ENCODE measurements at places on chromosomes 12 and 14. TPM values are rescaled to one million over a fixed set of nuclear protein-coding genes. Genes with fewer than 3 reads are reported as not detected.

DNA sequence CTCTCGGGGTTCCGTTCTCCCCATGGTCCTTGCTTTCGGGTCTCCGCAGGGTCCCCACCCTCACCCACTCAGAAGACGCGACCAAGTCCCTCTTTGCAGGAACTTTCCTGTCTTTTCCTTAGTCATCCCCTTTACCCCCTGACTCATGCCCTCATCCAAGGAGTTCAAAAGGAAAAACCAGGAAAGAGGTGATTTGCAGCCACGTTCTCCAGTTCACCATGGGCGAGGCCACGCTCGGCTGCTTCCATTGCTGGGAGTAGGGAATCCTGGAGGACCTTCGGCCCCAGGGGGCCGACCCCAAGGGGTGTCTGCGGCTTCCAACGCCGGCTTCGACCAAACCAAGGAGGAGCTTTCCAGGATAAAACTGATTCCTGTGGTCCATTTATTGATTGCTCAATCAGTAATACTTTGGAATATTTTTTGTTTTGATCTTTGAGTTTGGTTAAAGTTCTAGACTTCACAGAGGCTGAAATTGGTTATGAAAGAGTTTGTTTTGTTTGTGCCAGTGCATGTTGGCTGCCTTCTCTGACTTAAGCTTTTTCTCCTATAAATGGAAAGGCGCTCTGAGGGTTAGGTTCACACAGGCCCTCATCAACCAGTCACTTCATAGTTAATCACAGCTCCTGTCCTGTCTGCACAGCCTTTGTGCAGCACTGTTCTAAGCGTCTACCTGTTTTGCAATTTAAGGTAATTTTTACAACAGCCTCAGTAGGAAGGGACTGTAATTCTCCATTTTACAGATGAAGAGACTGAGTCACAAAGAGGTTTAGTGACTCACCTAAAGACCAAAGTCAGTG lies 827 bp downstream of the ALDH2 start:
- DNase-seq: no peak

GRCh38 chr12:46103559-46104383 lies 113.4 kb upstream of the SCAF11 start:
- no peak for DNase-seq

DNA sequence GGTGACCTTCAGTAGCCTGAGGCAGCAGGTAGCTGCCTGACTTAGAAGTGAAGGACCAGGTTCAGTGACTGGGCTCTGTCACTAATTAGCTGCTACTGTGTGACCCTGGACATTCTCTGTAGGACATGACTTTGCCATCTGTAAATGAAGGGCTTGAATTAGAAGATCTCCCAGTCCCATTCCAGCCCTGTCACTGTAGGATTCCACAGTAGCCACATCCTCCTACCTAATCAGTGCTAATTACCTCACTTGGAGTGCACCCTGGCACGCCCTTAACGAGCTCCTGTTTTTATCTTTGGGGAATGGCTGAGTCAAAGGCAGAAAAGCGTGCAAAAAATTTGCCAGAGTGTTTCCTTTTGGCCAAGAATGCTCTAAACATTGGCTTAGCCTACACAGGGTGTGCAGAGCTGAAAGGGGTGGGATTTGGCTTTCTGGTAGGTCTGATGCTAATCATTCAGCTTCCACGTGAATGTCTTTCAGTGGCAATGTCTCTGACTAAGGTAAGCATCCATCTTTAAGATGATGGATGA lies 6.8 kb downstream of the NTF3 start:
- DNase-seq: no peak

DNA sequence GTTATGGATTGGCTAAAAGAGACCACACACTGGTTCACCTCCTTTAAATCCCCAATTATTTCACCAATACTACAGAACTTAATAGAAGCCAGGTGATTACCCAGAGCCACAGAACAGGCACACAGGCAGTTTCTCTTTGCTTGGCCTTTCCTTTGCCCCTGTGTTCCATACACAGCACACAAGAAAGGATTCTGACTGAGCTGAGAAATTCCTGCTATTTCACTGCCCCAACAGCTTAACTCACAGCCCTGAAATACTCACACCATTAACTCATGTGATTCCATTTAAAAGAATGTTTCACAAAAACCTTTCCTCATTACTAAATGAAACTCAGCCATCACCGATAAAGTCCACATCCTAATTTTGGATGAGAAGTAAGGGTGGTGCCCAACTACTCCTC lies 133.6 kb downstream of the MED13L start:
- DNase-seq: no peak

DNA sequence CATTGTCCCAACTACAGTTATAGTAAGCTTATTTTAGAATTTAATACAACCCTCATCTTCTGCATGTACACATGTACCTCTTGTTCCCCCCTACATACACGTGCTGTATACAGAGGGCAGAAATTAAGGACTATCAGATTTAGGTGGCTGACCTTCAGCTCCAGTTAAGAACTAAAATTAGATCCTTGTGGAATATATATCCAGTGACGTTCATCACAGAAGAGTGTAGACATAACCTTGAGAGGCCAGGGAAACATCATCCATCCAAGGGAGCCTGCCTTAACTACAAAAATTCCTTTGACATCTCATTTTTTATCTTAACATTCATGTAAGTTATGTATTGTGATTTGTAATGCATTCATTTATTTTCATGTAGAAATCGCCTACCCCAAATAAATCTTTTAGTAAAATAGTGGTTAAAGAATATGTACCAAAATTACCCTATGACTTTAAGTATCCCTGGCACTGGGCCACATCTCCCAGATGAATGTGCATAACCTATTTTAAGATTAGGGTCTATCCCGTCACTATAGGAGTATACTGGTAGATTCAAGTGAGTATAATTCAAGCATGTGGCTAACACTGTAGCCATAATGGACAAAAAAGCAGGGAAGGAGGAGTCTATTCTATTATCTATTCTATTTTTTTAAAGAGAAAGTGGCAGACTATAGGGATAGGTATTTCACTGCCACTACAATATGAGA lies 27.5 kb downstream of the RIC8B start:
- DNase-seq: no peak

GRCh38 chr14:103773521-103773920 lies 57.9 kb downstream of the ZFYVE21 start:
- peak; percentile 2 for DNase-seq

DNA sequence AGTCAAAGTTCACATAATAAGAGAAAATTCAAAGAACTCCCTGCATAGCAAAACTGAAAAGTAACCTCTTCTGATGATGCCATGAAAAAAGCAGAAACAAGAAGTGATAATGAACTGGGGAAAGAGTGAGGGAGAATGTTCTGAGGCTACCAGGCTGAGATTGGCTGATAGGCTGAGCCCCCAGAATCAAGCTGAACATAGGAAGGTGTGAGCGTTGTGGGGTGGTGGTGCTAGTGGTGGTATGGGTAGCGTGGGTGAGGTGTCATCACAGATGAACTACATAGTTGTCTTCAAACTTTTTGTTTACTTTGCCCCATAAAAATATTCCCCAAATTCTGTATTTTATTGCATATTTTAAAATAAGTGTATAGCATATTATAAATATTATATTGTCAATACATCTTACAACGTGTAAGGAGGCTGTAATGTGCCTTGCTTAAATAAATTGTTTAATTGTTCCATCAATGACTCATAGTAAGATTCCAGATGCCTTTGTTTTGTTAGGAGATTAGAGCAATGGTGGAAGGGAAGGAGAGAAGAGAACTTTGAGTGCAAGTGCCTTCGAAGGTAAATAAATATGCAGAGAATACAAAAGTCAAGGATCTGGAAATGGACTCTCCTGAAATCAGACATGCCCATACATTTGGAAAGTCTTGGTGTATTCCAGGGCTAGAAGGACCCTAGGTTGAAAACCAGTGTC lies 15.8 kb upstream of the CFAP54 start:
- DNase-seq: no peak

GRCh38 chr14:70779667-70780066 lies 29.6 kb downstream of the MAP3K9 start:
- DNase-seq: no peak

DNA sequence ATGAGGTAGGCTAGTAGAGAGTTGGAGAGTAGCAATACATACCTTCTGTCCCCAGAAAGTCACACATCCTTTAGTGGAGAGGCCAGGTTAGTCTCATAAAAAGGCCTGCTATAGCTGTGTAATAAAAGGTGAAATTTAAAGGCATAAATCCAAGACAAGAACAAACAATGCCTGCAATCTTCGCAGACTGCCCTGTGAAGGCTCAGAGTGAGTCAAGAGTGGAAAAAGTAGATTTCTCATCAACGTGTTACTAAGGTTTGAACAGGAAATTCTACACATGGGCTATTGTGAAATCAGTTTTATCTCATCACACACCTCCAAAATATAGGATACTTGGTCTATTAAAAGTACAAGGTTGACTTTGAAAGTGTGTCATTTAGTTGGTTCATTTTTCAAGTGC lies at the start of gene KLRC1:
KLRC1 (minus strand) TSS at position 222 of the 400 bp plus-strand sequence. CDS start 2,221 bp downstream, outside the sequence.
- DNase-seq: no peak

- DNase-seq: no peak
Observed at GRCh38 chr12:2813214-2814185, 1.0 kb downstream of the ITFG2 start.

GRCh38 chr12:115364921-115365320 lies 680.9 kb upstream of the TBX3 start:
- no peak for DNase-seq

GRCh38 chr14:30560581-30560980 lies 1.6 kb downstream of the G2E3 start:
- no peak for DNase-seq

The TMEM119 gene
- total RNA-seq: 62.4 TPM

The KCNJ8 gene
- 30.3 TPM for total RNA-seq

The CD4 gene
- total RNA-seq: 11.5 TPM

The P2RX2 gene
- not detected for total RNA-seq

The MGP gene
- total RNA-seq: 487 TPM

The KRT79 gene
- not detected for total RNA-seq

Measured in urinary bladder (tissue), 4 donors.